Posterior cingulate gyrus (tissue), 11 donors: ENCODE measurements at places on chromosomes 7 and 10.

- no peak for DNase-seq
Observed at GRCh38 chr7:102222445-102222844, 64.2 kb upstream of the SH2B2 start.

DNA sequence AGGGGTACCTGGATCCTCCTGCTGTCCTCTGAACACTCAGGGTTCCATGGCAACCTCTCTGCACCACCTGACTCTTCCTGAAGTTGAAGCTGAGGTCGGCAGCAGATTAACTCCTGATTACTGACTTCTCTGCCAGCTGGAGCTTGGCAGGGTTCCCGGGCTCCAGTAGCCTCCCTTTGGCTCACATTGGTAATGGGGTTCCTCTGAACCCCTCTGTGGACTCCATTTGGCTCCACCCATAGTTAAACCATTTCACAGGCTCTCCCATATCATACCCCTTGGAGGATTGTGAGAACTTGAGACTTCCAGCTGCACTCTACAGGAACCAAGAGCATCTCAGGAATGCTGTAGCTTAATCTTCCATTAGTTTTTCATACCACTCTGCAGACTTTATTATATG lies 292.5 kb downstream of the HDAC9 start:
- no peak for DNase-seq

DNA sequence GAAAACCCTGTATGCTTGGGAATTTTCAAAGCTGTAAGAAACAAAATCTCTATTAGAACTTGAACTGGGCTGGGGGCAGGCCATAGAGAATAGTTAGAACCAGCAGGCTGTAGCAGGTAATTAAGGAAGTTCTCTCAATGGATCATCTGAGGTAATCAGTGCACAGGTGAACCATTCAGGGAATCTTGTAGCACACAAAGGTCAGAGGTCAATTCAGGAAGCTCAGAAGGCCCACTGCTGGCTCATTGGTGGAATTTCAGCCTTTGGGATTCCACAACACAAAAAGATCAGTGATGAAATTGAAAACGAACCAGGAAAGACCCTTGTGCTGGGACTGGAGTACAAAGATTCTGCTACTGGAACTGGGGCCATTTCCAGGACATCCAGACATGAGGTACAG lies 82.0 kb downstream of the TMEM168 start:
- DNase-seq, result no peak

DNA sequence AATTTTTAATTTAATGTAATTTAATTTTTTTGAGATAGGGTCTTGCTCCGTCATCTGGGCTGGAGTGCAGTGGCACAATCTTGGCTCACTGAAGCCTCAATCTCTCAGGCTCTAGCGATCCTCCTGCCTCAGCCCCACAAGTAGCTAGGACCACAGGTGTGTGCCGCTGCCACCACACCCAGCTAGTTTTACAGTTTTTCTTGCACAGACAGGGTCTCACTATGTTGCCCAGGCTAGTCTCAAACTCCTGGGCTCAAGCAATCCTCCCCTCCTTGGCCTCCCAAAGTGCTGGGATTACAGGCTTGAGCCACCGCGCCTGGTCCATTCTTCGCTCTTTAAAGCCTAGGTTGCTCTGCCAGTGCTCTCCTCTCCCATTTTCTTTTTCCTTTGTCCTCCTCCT lies 12.9 kb downstream of the CALML3 start:
- no peak for DNase-seq

DNA sequence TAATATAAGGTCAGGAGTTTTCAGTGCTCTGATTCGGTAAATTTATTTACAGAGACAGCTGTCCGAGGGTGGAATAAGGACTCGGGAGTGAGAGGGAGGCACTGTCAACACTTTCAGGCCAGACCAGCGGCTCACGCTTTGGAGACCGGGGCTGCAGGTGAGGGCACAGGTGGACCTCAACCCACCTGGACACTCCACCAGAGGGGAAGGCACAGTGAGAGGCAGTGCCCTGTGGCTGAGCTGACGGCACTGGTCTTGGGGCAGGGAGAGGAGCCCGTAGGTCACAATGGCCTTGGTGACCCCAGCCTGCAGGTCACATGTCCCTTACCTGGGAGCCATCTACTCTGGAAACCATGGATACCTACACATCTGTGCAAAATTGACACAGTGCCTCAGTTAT lies 315.1 kb downstream of the ADARB2 start:
- DNase-seq, result no peak

- DNase-seq, result no peak
Observed at GRCh38 chr10:72735288-72735936, 43.5 kb downstream of the MCU start.

DNA sequence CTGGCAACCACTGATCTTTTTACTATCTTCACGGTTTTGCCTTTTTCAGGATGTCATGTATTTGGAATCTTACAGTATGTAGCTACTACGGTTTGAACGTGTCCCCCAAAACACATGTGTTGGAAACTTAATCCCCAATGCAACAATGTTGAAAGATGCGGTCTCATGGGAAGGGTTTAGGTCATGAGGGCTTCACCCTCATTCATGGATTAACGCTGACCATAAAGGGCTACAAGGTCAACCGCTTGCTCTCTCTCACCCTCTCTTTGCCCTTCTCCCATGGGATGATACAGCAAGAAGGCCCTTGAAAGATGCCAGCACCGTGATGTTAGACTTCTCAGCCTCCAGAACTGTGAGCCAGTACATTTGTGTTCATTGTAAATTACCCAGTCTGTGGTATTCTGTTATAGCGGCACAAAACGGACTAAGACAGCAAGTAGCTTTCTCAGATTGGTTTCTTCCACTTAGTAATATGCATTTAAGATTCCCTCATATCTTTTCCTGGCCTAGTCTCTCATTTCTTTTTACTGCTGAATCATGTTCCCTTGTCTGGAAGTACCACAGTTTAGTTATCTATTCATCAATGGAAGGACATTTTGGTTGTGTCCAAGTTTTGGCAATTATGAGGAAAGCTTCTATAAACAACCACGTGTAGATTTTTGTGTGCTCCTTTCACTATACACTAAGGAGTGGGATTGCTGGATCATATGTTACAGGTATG lies 3.0 kb upstream of the CRYGN start:
- DNase-seq, result no peak
